Stimulated activated naive CD4-positive, alpha-beta T cell treated with Interleukin-2 at 50 U/mL for 16 hours (primary cell): ENCODE measurements at places on chromosomes 1 and 21.
A peak's percentile ranks its signal among the peaks of the same experiment; 100 is the strongest.

- DNase-seq = no peak
These were observed 150.4 kb downstream of the OMA1 start for GRCh38 chr1:58396150-58396549.

DNA sequence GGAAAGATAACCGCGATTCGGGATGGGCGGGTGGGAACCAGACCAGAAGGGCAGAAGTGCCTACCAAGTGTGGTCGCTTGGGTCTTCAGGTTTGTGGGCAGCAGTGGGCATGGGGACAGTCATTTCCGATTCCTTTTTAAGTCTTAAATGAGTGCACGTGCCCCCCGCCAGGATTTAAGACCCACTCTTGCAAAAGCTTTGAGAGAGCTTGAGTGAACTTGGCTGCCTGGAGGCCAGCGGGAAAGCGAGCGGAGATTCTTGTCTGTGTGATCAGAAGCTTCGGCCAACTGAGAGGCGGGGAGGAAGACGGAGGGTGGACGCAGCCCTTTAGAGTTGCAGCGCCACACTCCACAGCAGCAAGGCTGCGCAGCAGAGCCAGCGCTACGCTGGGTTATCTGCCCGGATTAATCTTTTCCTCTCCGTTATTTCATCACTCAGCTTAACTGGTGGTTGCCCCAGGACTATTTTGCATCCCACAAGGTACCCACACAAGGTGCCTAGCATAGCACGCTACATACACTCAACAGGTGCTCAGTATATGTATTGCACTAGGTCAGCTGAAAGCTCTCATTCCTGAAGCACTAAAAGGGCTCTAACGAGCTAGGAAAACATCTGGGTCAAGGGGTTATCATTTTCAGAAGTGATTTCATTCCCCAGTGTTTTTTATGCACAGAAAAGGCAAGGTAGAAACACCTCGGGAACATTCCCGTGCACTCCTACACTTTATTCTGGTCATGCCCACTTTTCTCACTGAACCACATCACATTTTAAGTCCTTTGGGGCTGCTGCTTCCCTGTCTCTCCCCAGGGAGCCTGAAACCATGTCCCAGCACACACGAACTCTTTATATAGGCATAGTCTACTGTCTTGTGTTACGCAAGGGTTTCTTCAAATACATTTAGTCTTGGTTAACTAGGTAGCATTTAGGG, 1.5 kb upstream of the BATF3 start:
- peak; percentile 29 for DNase-seq

- no peak for DNase-seq
These were observed 39.6 kb upstream of the CTBS start for GRCh38 chr1:84613887-84614286.

DNA sequence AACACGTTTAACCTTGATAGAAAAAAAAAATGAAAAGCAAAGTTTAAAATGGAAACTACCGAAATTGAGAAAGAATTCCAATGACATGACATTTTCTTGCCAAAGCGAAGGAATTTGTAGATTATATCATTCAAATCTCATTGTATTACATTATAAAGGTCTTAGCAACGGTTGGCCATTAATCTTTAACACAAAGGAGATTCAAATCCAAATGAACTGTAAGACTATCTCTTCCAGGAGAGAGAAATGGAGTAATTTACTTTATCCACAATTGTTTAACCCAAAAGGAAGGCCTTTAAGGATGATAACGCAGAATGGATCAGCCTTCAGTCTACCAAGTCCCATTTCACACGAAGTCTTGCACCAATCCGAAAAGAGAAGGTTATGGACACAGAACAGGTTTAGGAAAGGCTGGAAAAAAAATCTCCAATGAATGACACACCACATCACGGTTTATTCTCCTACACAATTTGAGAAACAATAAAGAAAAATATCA, 1.5 kb downstream of the ENAH start:
- DNase-seq = no peak

GRCh38 chr21:26199456-26199855, 28.9 kb upstream of the APP start:
- no peak for DNase-seq

GRCh38 chr1:42960566-42961311, 2.1 kb upstream of the SLC2A1 start:
- no peak for DNase-seq

- no peak for DNase-seq
These were observed 5.5 kb upstream of the ILDR2 start for GRCh38 chr1:166980818-166981217.

- no peak for DNase-seq
These were observed 76.3 kb downstream of the RD3 start for GRCh38 chr1:211415700-211416099.
